ENCODE measurements at places on chromosomes 4 and X. TPM values are rescaled to one million over a fixed set of nuclear protein-coding genes. Genes with fewer than 3 reads are reported as not detected.

LPAR4 gene
- 40.8 TPM for total RNA-seq

MAGEC3 gene
- total RNA-seq: not detected

STOX2 gene
- total RNA-seq: 37.6 TPM

CT83 gene
- total RNA-seq: not detected

SLC10A7 gene
- 14.7 TPM for total RNA-seq

TEX13D gene
- not detected for total RNA-seq

DGKK gene
- total RNA-seq: 0.10 TPM

TMEM31 gene
- total RNA-seq: not detected

NIPAL1 gene
- 6.9 TPM for total RNA-seq

KIT gene
- 17.6 TPM for total RNA-seq

- peak; percentile 22 for DNase-seq
Observed at GRCh38 chr4:158163941-158164767, 8.7 kb downstream of the GASK1B start.

DNA sequence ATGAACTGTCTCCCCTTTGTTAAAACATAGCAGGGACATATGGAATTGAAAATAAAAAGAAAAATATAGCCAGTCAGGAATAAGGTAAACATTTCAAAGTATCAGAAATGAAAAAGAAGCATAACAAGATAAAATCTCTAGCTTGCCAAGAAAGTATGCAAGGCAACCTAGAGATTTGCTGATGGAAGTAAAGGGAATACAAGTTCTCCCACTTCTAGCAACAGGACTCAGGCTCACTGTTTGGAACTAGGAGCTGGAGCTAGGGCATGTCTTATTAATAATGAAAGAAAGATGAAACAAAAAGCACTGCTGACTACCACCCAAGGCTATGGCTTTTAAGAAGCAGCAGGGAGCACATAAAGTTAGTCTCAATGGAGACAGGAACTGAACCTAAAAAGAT lies 18.2 kb downstream of the ANKRD50 start:
- DNase-seq: no peak

GRCh38 chr4:6262176-6262575 lies 7.5 kb upstream of the WFS1 start:
- no peak for DNase-seq

DNA sequence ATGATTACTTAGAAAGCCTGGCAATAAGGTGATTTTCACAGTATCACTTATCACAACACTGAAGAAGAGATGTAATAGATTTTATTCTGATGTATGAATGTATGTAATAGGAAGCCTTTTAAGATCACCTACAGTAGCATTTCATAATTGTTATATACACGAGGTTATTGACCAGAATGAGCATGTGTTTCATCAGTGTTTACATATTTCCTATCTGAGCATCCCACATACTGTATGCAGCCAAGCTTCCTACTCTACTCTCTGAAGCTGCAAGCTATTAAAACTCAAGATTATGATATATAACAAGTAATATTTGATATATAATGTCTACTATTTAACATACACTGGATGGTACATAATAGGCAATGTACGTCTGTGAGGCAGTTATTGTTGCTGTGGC lies 190.9 kb upstream of the S100G start:
- DNase-seq: no peak

DNA sequence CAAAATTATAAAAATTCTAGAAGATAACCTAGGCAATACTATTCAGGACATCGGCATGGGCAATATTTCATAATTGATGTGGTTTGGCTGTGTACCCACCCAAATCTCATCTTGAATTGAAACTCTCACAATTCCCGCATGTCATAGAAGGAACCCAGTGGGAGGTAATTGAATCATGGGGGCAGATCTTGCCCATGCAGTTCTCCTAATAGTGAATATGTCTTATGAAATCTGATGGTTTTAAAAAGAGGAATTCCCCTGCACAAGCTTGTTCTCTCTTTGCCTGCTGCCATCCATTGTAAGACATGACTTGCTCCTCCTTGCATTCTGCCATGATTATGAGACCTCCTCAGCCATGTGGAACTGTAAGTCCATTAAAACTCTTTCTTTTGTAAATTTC lies 77.7 kb downstream of the DDX60 start:
- no peak for DNase-seq

GRCh38 chr4:131337936-131338335 lies 1811.2 kb upstream of the PCDH10 start:
- DNase-seq: no peak

DNA sequence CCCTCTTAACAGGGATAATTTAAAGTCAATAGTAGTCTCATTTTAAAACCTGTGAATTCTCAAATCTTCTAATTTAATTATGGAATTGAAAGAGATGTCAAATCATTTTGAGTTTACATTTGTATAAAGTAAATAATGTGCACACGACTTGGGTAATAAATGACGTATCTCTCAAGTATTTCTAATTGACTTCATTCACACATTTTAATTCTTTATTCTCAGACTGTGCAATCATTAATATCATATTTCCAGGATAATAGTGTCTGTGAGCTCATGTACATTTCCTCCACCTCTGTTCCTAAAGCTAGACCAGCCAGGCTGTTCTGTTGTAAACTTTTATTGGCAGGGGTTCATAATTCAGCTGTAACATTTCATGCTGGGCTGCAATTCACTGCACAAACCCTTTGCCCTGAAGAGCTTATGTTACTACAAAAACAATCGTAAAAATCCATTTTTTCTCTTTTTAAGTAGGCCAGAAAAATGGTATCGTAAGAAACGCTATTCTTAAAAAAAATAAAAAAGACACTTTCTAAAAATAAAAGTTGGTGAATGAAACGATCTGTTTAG lies 1103.1 kb upstream of the TENM3 start:
- no peak for DNase-seq

- DNase-seq: no peak
Observed at GRCh38 chr4:115334736-115335411, 221.5 kb upstream of the NDST4 start.

- DNase-seq: no peak
Observed at GRCh38 chrX:110171442-110171841, 146.4 kb downstream of the AMMECR1 start.

- DNase-seq: no peak
Observed at GRCh38 chr4:15513545-15513944, 43.9 kb downstream of the CC2D2A start.

DNA sequence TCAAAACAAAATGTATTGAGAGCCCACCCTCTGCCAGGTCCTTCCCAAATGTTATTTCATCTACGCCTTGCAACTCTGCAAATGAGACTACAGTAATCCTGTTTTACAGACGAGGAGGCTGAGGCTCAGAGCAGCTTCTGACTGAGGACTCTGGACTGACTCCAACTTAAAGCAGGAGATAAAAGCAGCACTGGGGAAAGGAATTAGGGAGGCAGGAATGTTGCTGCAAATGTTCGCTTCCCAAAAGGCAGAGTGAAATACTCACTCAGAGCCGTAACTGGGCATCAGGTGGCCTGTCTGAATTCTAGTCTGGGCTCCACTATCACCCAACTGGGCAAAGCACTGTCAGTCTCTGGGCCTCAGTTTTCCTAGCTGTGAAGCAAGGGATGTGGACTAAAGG lies 94.7 kb upstream of the SRD5A3 start:
- no peak for DNase-seq

DNA sequence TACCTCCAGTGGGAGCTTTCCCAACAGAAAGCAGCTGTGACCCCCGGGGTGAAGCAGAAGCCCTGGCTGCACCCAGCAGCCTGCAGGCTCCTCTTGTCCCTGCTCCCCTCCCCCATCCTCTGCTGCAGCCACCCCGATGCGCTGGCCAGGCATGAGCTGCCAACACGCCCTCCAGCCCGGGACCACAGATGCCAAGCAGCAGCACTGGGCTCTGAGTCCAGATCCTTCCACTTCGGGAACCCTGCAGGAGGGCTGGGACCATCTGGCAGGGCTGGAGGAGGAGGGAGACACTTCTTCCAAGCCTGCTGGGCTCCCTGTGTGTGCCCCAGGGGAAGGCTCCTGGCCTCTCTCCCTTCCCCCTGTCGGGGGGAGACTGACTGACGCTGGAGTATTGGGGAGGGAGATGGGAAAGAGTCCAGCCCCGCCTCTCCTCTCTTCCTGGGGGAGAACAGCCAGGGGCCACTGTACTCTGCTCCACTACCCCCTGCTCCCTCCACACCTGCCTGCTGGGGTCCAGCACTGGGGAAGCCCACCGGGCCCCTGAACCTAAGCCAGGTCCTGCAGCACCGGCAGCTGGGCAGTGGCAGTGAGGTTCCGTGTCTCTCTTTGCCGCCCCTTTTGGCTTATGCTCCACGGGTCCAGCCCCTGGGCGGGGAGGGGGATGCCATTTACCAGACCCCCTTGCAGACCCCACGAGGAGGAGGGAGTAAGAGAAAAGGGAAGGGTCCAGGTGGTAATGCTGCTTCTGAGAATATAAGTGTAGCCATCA lies 55.7 kb downstream of the PPP2R2C start:
- peak; percentile 5 for DNase-seq

DNA sequence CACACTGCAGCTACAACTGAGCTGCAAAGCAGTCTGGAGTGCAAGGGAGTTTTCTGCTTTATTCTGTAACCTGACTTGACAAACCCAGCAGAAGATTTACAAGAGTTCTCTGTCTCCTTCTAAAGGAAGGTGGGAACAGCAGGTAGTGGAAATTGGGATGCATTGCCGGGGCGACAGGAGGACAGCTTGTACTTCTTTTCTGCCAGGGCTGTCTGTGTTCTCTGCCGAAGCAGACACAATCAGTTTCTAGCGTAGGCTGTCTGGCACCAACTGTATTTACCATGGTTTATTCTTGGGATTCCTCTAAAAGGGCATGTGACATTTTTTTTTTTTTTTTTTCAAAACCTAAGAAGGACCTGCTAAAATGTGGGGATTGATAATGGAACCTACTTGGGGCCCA lies 190.8 kb upstream of the GK2 start:
- DNase-seq: no peak

- DNase-seq: no peak
Observed at GRCh38 chrX:24321741-24322395, 8.0 kb upstream of the SUPT20HL2 start.

DNA sequence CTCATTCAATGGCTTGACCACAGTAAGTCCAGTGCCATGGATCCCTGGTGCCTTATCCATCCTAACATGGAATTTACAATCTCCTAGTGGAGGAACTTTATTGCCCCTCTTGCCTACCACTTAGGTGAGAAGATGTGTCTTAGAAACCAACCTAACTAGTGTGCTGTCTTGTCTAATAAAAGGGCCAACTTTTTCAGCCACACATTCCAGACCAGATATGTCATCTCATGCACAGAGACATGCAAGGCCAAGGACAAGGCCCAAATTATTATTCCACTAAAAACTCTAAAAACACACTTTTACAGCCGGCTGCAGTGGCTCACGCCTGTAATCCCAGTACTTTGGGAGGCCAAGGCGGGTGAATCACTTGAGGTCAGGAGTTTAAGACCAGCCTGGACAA lies 10.6 kb upstream of the PRDX4 start:
- no peak for DNase-seq

- no peak for DNase-seq
Observed at GRCh38 chrX:107723511-107723910, 52.1 kb downstream of the TSC22D3 start.

DNA sequence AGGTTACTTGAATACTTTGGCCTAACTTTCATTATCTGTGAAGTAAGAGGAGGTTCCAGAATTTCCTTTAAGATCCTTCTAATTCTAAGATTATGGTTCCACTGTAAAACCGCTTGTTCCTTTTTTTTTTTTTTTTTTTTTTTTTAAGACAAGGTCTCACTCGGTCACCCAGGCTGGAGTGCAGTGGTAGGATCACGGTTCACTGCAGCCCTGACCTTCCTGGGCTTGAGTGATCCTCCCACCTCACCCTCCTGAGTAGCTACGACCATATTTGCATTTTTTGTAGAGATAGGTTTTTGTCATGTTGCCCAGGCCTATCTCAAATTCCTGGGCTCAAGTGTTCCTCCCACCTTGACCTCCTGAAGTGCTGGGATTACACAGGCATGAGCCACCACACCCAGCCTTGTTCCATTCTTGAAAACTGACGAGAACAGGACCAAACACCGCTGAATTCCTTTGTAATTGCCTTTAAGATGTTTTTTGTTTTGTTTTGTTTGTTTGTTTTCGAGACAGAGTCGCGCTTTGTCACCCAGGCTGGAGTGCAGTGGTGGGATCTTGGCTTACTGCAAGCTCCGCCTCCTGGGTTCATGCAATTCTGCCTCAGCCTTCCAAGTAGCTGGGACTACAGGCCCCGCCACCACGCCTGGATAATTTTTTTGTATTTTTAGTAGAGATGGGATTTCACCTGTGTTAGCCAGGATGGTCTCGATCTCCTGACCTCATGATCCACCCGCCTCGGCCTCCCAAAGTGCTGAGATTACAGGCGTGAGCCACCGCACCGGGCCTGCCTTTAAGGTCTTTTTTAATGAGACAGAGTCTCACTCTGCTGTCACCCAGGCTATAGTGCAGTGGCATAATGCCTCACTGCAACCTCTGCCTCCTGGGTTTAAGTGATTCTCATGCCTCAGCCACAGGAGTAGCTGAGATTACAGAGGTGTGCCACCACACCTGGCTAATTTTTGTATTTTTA lies 6.8 kb downstream of the PDS5A start:
- DNase-seq: no peak

DNA sequence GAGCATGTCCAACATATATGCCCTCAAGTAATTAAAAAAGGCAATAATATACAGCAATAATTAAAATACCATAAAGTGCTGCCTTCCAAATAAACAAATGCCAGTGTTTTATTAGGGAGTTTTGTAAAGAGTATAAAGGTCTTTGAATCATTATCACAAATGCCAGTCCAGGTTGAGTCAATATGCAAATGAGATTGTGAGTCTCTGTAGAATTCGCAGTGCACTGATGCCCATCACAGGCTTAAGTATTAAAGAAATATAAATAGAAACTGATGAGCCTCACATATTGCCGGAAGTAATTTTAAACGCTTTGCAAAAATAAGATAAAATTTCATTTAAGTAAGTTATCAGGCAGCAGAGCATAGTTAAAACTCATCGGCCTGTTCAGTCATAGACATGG lies 205.0 kb upstream of the TECRL start:
- no peak for DNase-seq

DNA sequence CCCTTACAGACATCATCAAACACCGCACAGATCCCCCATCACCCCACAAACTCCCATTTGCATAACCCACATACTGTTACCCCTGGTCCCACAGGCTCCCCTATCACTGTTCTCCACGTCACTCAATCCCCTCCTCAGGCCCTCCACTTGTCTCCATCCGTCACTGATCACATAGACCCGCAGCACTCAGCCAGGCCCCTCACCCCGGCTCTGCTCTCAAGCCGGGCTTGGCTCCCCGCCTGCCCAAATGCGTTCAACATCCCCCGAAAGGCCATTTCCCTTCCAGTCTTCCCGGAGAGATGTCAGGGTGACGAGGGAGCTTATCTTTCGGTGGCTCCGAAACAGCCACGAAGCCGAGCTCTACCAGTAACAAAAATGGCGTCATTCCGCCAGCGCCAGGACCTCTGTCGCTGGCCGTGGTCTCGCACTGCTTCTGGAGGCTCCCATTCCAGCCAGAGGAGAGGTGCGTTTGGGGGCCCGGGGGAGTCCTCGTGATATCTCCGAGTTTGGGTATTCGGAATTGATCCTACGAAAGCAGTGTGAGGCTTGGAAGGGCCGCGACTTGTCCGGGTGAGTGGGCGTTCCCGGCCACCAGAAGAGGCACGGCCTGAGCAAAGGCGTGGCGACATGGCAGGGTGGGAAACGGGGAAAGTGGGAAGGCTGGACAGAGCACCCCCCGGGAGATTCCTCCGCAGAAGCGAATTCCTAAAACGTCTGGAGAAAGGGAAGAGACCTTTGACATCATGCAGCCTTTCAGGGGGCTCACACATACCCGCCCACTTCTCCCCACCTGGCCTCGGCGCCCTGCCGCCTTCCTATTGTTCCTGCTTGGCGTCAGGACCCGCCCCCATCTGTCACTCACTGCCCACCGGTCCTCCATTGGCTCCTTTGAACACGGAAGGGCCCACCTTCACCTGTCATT lies at the start of gene ZNF630:
Gene ZNF630 (minus strand): TSS at position 577 of the 922 bp plus-strand sequence. CDS start 4,754 bp downstream, outside the sequence.
- peak; percentile 83 for DNase-seq

GRCh38 chrX:155113097-155113496 lies 41.8 kb downstream of the BRCC3 start:
- DNase-seq: no peak
